ENCODE measurements at places on chromosomes 11 and 22.

DNA sequence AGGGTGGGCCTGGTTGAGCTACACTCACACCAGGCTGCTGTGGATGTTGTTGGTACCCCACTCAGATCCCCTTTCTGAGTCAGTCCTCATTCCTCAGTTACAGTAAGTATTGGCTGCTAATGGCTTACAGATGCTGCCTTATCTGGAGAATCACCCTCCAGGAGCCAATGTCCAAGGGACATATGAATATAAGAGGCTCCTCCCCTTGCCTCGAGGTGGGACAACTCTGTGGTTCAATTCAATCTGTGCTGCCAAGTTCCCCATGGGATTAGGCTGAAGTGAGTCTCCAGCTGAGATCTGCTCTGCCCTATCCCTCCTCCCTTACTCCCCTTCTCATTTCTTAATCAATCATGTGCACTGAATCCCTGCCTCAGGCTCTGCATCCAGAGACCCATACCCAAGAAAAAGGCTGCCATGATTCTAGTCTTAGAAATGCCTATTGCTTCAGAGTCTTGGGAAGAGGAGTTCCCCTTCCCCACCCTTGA lies 168.8 kb upstream of the SYT13 start:
- no peak for DNase-seq

GRCh38 chr11:11308249-11308648 lies 44.8 kb downstream of the CSNK2A3 start:
- DNase-seq = no peak

- DNase-seq = no peak
These were observed 839.4 kb downstream of the OPCML start for GRCh38 chr11:132692891-132693290.

GRCh38 chr22:32407936-32408335 lies 4.1 kb downstream of the RTCB start:
- no peak for DNase-seq

- DNase-seq = no peak
These were observed 29.8 kb upstream of the EED start for GRCh38 chr11:86214710-86215109.

- DNase-seq = no peak
These were observed 345.6 kb downstream of the DLG2 start for GRCh38 chr11:85281550-85281949.

Measured in effector memory CD8-positive, alpha-beta T cell (primary cell).